Renal cortex interstitium (tissue), 15 donors: ENCODE measurements at places on chromosomes 4 and X. TPM values are rescaled to one million over a fixed set of nuclear protein-coding genes. Genes with fewer than 3 reads are reported as not detected.

HSFX1 gene
- polyA plus RNA-seq, result 2.6 TPM

TLR10 gene
- 0.76 TPM for polyA plus RNA-seq

VEGFC gene
- polyA plus RNA-seq, result 18.5 TPM

INPP4B gene
- polyA plus RNA-seq, result 11.7 TPM

EVC gene
- polyA plus RNA-seq, result 40.4 TPM

PAGE1 gene
- polyA plus RNA-seq, result not detected

PCDH19 gene
- polyA plus RNA-seq, result 2.8 TPM

ANAPC4 gene
- polyA plus RNA-seq, result 60.2 TPM

SERPINA7 gene
- 0.21 TPM for polyA plus RNA-seq

- no peak for DNase-seq
Observed at GRCh38 chr4:56762484-56763250, 58.8 kb downstream of the SPINK2 start.

- no peak for DNase-seq
Observed at GRCh38 chr4:186216465-186217024, 10.8 kb upstream of the KLKB1 start.

DNA sequence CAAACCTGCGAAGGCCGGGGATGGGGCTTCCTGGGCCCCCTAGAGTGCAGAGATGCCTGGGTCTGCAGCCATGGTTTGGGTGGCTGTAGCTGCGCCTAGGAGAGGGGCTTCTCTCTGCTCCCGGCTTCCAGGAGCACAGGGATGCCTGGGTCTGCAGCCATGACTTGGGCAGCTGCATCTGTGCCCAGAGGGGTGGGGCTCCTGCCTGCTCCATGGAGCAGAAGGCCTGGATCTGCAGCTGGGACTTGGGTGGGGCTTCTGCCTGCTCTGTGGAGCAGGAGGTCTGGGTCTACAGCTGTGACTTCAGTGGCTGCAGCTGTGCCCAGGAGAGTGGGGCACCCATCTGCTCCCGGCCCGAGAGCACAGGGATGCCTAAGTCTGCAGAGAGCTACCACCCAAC lies 20.8 kb downstream of the SPON2 start:
- DNase-seq, result no peak

DNA sequence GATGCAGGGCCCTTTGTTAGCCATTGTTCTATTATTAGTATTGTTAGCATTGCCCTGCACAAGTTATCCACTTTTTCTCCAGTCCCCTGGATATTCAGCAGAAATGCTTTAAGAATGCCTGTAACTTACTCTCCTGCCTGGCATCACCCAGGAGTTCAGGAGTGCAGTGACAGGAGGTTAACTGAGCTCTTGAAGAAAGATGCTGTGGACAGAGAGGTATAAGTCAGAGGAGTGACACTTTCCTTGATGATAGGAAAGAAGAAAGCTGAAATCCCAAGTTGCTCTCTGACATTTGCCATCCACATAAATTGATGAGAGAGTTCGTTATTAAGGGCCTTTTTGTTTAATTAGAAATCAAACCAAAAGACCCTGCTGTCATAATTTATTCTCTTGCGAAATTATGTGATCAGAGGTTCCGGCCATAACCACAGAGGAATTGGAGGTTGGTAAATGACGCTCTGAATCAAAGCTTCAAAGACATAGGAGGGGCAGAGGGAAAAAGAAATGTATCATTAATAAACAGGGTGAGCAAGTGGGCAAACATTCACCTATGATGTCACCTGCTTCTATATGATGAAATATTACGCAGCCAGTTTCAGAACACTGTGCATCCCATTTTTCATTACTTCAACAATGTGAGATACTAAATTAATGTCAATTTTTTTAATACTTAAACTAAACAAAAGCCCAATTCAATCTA lies 230.2 kb upstream of the JADE1 start:
- DNase-seq, result no peak

DNA sequence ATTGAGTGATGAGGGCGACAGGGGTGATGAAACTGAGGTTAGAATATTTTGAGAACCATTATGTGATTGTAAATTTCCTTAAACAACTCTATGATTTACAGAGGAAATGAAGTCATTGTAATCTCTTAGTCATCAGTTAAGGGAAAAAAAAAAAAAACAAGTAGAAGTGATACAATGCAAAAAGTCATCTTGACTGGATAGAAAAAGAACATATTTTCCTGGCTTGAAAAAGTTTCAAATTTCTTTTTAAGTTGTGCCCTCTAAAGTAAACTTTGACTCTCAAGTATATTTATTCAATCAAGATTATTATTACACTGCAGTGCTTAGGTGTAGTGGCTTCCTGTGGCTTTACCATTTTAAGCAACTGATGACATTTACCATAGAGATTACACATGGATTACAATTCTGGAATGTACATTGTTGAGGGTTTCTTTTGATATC lies 40.6 kb downstream of the GABRB1 start:
- no peak for DNase-seq

GRCh38 chr4:43778187-43778915 lies 670.3 kb downstream of the KCTD8 start:
- no peak for DNase-seq

DNA sequence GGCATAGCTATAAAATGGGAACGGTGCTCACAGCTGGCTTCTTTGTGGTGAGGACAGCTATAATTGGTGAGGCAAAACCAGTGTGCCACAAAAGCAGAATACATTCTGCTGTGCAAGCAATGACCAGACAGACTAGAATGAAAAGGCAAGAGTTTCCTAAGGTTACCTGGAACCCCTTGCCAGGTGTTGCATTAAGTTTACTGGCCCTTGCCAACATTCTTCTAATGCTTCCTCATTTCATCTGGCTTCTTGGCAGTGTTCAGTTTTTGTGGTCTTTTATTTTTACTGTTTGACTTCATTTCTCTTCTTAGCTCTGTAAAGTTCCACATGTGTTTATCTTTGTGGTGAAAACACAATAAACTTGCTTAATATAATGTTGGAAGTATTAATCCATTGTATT lies 131.4 kb downstream of the PTTG2 start:
- no peak for DNase-seq

DNA sequence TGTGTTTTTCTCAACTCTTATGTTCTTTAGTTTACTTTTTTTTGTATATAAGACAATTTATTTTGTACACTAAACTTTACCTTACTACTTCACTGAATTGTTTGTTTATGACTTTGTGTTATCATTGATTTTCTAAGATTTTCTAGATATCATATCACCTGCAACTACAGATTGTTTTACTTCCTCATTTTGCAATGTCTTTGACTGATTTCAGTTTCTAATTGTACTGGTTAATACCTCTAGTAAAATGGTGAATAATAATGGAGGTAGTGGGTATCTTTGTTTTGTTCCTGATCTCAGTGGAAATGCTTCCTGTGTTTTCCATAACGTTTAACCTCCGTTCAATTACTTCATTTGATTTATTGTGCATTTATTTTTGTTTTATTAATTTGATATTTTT lies 490.2 kb downstream of the TLL1 start:
- no peak for DNase-seq

GRCh38 chr4:169715826-169716225 lies 41.9 kb downstream of the HPF1 start:
- no peak for DNase-seq

- peak; percentile 44 for DNase-seq
Observed at GRCh38 chr4:107913283-107913899, 18.0 kb upstream of the CYP2U1 start.

GRCh38 chr4:6221851-6222760 lies 21.8 kb upstream of the JAKMIP1 start:
- DNase-seq, result no peak

DNA sequence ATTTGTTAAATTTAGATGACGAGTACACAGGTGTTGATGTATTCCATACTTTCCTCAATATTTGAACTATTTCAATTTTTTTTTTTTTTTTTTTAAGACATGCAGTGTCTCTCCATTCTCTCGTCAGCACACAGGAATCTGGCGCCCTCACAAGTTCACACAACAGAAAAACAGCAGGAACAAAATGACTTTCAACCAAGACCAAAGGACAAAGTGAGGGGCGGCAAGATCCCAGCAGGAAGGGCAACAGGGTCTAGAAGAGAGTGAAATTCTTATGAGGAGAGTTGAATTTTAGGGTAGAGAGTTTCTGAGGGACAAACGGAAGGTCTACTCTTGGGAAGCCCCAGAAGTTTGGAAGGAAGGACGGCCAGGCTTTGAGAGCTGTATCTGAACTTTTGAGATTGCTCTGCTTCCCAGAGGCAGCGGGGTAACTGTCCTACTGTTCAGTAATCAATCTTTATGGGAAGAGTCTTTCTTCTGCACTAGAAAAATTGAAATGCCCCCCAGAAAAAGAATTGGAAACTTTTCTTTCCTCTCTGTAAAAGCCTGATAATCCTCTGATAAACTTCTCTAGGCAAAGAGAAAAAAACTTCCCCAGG lies 760.2 kb downstream of the RAB28 start:
- DNase-seq, result no peak

GRCh38 chr4:119300101-119300978 lies 21.6 kb downstream of the FABP2 start:
- peak; percentile 84 for DNase-seq

DNA sequence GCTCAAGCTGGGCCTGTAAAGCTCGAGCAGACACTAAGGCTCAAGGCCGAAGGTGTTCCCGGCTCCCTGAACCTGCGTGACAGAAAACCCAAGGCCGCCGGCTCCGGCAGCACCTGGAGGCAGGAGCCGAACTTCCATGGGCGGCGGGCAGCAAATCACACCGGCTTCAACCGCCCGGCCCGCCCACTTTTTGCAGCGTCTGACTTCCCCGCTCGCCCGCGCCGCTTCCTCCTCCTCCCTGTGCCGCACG lies 940 bp upstream of the NSD2 start:
- peak; percentile 61 for DNase-seq
